ENCODE measurements at places on chromosomes 16 and 17.

- no peak for DNase-seq
These were observed 5.7 kb upstream of the ATXN1L start for GRCh38 chr16:71840052-71840451.

DNA sequence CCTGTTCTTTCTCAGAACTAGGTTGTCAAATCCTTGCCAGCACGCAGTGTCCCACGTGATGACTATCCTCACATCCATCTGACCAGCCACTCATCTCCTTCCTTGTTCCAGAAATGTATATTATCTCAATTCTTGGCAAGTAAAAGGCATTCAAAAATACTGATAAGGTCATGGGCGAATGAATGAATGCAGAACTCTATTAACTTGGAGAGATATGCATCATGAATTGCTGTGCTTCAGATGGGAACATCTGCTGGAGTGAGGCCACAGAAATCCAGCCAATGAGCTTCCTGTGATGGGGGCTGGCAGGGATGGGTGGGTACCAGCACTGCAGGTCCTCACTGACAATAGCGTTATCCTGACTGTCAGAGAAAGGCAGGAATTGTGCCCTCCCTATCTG lies 19.0 kb downstream of the FAHD1 start:
- no peak for DNase-seq

DNA sequence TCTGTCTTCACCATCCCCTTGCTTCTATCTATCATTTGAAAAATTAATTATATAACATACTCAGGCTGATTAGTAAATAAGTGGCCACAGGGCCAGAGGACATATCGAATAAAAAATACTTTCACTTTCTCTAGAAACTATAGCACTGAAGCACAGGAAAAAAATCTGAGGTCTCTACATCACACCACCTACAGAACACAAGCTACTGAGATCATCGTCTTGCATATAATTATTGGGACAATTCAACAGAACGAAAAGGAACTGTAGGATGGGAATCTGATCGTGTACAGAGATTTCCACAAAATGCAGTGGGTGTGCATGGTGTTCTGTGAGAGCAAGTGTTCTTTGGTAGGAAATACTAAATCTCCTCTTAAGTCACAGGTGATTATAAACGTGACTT lies 289.6 kb upstream of the ERCC4 start:
- DNase-seq, result no peak

DNA sequence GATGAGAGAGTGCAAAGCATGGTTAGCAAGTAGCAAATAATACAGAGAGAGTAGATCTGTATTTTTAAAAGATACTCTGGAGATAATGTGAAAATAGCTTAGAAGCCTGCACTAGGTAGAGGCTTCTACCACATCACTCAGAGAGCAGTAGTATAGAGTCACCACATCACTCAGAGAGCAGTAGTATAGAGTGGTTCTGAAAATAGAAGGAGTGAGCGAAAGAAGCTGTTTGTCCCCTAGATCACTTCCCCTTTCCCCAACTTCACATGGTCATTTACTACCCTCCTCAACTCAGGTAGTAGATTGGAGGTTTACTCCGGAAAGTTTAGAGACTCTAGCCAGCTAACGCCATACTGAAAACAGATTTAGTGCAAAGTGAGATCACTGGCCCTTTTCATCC lies 17.1 kb downstream of the DGKE start:
- no peak for DNase-seq

DNA sequence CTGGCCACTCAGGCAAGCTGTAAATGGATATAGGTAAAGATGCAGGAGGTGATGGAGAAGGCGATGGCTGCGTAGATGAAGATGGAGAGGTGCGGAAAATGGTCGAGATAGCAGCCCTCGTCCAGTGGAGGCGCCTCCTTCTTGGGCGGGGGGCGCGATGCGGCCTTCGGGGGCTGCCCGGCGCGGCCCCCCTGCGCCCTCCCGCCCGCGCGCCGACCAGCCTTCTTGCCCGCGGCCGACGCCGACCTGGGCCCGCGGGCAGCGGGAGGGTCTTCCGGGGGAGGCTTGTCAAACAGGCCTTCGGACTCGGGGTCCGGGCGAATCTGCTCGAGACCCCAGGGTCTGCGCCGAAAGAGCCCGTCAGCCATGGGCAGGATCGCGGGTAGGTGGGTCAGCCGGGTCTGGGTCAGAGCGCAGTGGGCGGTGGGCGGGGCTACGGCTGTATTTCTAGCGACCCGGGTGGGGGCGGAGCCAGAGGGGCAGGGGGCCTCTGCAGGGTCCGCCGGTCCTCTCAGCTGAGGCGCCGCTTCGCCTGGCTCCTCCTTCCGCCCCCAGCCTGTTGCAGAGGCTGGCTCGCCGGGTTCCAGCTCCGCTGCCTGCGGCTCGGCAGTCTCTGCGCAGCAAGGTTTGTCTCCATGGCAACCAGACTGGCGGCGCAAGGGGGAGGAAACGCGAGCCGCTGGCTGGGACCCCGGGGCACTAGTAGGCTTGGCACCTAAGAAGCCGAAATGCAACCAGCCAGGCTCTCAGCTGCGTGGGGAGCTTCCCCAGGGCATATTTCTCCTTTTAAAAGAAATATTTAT lies 14.4 kb downstream of the MIS12 start:
- peak; percentile 76 for DNase-seq

- DNase-seq, result no peak
These were observed 178.2 kb downstream of the SALL1 start for GRCh38 chr16:50972876-50973275.

DNA sequence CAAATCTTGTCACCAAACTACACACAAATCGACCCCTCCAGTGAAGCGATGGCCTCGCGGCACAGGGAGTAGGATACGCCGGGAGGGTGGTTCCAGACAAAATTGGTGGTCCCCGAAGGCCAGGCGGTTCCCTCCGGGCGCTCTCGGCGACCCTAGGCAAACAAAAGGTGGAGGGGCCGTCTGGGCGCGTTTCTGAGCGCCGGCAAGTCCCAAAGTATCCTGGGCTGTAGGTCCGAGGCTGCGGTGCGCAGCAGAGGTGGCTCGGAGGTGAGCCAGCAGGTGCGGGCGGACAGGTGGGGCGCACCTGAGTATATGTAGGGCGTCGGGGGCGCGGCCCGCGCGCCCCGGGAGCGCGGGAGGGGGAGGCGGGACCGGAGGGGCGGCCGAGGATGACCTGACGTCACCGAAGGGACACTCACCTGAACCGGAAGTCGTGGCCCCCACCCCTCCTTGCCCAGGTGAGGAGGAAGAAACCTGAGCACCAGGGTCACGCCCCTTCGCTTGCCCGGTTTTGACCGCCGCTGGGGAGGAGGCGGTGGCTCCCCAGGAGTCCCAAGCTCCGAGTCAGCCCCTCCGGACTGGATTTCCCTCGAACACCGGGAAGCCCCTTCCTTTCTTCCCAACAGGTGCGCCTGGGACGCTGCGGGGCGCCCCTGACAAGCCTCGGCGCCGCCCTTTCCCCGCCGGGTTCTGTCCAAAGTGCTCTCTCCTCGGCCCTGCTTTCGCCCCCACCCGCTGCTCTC lies at the start of gene CLDN7:
Gene CLDN7 (minus strand): TSS at position 287 of the 743 bp plus-strand sequence. CDS start 435 bp downstream, outside the sequence.
- no peak for DNase-seq

- DNase-seq, result peak; percentile 54
These were observed 31.7 kb upstream of the DHX40 start for GRCh38 chr17:59533694-59534093.

DNA sequence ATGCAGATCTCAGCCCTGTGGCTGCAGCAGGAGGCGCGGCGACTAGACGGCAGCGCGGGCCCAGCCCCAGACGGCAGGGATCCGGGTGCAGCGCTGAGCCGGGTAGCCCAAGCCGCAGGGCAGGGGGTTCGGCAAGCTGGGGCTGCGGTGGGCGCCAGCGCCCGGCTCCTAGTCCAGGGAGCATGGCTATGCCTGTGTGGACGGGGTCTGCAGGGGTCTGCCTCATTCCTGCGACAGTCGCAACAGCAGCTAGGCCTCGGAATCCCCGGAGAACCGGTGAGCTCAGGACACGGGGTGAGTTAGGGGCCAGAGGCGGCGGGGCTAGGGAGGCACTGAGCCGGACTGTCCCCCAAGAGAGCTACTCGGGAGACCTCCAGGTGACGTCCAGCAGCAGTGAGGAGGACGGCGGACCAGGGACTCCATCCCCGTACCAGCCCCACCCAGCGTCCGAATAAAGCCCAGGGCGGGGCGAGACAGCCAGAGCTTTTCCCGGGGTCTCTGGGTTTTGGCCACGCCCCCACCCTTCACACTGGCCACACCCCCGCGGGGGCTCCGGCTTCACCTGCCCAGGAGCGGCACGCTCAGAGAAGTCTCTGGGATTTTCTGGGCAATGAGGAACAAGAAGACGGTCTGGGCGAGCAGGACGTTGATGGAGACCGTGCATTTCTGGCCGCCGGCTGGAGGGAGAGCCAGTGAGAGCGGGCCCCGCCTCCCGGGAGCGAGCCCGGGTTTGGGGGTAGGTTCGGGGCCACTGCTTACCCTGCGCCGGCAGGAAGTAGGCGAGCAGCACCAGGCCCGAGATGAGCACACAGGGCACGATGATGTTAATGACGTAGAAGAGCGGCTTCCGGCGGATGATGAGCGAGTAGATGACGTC lies 1.1 kb downstream of the C17orf107 start:
- DNase-seq, result no peak
